Uterine smooth muscle cell (primary cell): ENCODE measurements at places on chromosomes 1 and 21. TPM values are rescaled to one million over a fixed set of nuclear protein-coding genes. Genes with fewer than 3 reads are reported as not detected.

The RNF223 gene
- total RNA-seq, result not detected in 2 replicates

The RRP1B gene
- total RNA-seq, result 25.4 and 32.4 TPM in 2 replicates

The NDUFS2 gene
- 197 and 198 TPM in 2 replicates for total RNA-seq

The AIRE gene
- total RNA-seq, result under 0.01 TPM in 1 of 2 replicates, not detected in the other

The HNRNPCL2 gene
- not detected in 2 replicates for total RNA-seq
